ENCODE measurements at places on chromosomes 11 and 22. TPM values are rescaled to one million over a fixed set of nuclear protein-coding genes. Genes with fewer than 3 reads are reported as not detected.

Gene TPP1
- 59.9 TPM for total RNA-seq

Gene MPEG1
- 7.5 TPM for total RNA-seq

Gene CALCA
- not detected for total RNA-seq

Gene POTEH
- total RNA-seq, result not detected

Gene SOX6
- total RNA-seq, result 45.0 TPM

Gene CNTF
- 1.1 TPM for total RNA-seq

Gene MUC5B
- total RNA-seq, result 159 TPM

Gene MS4A7
- 8.5 TPM for total RNA-seq

Gene RASGRP2
- 30.8 TPM for total RNA-seq

Gene RTN4R
- 7.1 TPM for total RNA-seq

Gene MOGAT2
- total RNA-seq, result not detected

Gene FIBIN
- total RNA-seq, result 99.0 TPM

Gene MIOX
- not detected for total RNA-seq

Gene CEND1
- total RNA-seq, result not detected

Gene PKNOX2
- 12.3 TPM for total RNA-seq

Gene DDI1
- total RNA-seq, result not detected

Gene APOBEC3H
- total RNA-seq, result not detected

Gene FAM181B
- total RNA-seq, result 1.9 TPM

Gene UPK3A
- not detected for total RNA-seq

Gene CRYBA4
- total RNA-seq, result not detected

Gene OR5D14
- not detected for total RNA-seq

Gene PNPLA5
- not detected for total RNA-seq

Gene CHEK1
- 9.1 TPM for total RNA-seq

Gene ESAM
- 24.0 TPM for total RNA-seq

Gene OR52N4
- total RNA-seq, result not detected

Gene SCUBE2
- 53.9 TPM for total RNA-seq

Gene RAG2
- total RNA-seq, result 0.21 TPM

Gene OR51B4
- total RNA-seq, result not detected

Gene PLAAT2
- 3.7 TPM for total RNA-seq

Gene OR56A1
- under 0.01 TPM for total RNA-seq

Gene TIMP3
- total RNA-seq, result 171 TPM

Gene PPP6R2
- 49.5 TPM for total RNA-seq

Gene NCAM1
- 160 TPM for total RNA-seq

Gene CADM1
- 53.1 TPM for total RNA-seq

Gene LUZP2
- total RNA-seq, result 3.6 TPM

Gene ELMOD1
- 3.2 TPM for total RNA-seq

Gene OR4B1
- total RNA-seq, result not detected

Gene KRTAP5-10
- total RNA-seq, result not detected

Gene ZFPL1
- 25.5 TPM for total RNA-seq

Gene PYGM
- total RNA-seq, result 584 TPM

Gene SEPTIN5
- total RNA-seq, result 109 TPM

Gene WNT7B
- total RNA-seq, result 6.2 TPM

Gene CHRM4
- not detected for total RNA-seq

Gene DRD4
- not detected for total RNA-seq

Gene XKR3
- total RNA-seq, result not detected

Gene ALDH3B1
- total RNA-seq, result 3.8 TPM

Gene IFITM10
- total RNA-seq, result 0.31 TPM

Gene PHF21B
- 0.21 TPM for total RNA-seq

Gene PRG3
- total RNA-seq, result 0.41 TPM

Gene MS4A12
- total RNA-seq, result not detected

Gene CCND1
- 135 TPM for total RNA-seq

Gene APOL4
- 19.8 TPM for total RNA-seq

Gene EED
- total RNA-seq, result 25.2 TPM

Gene INPP5J
- total RNA-seq, result 3.5 TPM

Gene GPHA2
- total RNA-seq, result not detected

Gene PGM2L1
- total RNA-seq, result 12.3 TPM

All from tongue (tissue), 3 donors.